ENCODE measurements at places on chromosomes 1 and 21.
A peak's percentile ranks its signal among the peaks of the same experiment; 100 is the strongest.

GRCh38 chr1:181423301-181423918 lies 59.9 kb upstream of the CACNA1E start:
- no peak for DNase-seq

DNA sequence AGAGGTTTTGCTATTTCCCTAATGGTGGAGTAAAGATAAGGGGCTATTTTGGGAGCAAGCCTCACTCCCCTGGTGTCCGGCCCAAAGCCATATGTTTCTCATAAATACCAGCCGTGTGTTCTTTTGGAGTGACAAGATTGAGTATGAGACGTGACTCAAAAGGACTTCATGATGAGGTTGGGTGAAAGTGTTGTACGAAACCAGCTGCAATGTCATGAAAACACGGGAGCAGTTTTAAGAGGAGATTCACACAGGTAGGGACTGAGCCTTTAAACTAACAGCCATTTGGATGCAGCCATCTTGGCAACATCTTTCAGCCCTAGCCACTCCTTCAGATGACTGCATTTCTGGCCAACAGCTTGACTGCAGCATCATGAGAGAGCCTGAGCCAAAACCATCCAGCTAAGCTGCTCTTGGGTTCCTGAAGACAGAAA lies 532.3 kb upstream of the USP24 start:
- DNase-seq = no peak

- DNase-seq = peak; percentile 75
Measured at GRCh38 chr1:30877205-30877912, 31.2 kb downstream of the SDC3 start.

GRCh38 chr1:79430437-79430836 lies 423.9 kb upstream of the ADGRL4 start:
- no peak for DNase-seq

DNA sequence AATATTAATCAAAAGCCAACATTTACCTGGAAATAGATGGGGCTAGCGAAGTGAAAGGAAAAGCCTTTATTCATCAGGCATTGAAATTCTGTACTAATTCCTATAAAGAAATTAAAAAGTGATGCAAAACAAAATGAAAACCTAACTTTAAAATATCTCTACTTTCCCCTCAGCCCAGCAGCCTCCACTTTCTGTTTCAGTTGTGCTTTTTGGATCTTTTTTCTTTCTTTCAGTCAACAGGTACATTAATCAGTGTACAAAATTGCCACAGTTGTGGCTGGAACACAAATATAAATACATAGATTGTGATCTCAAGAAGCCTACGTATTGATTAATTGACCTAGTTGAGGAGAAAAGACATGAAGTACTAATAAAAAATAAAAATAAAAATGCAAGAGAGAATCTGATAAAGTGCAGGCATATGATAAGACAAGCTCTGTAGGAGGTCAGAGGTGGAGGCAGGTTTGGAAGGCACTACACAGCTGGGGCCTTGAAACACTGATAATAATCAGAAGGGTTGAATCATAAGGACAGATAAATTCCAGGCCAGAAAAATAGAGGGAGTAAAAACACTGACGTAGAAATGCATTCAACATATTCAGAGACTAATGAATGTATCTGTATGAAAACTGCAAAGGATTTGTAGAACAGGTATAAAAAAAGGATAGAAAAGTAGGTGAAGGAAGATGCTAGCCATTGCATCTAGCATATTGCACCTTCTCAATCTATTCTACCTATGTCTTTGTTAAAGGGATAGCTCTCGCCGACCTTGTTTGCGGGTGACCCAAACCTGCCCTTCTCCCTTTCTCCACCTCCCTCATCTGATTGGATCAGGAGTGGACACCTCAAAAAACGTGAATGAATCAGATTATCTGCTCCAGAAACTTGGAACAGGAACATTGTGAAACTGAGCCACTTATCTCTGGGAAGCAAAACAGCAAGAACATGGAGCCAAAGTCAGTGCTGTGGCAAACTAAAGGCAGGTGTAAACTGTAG lies 607.8 kb upstream of the ADGRL2 start:
- DNase-seq = no peak

GRCh38 chr1:204409836-204410687 lies 1.6 kb downstream of the PPP1R15B start:
- DNase-seq = no peak

- DNase-seq = no peak
Measured at GRCh38 chr1:202045705-202046104, 35.3 kb downstream of the ELF3 start.

- no peak for DNase-seq
Measured at GRCh38 chr1:67062412-67062811, 8.5 kb upstream of the SLC35D1 start.

GRCh38 chr1:222787729-222788128 lies 27.1 kb upstream of the DISP1 start:
- no peak for DNase-seq

DNA sequence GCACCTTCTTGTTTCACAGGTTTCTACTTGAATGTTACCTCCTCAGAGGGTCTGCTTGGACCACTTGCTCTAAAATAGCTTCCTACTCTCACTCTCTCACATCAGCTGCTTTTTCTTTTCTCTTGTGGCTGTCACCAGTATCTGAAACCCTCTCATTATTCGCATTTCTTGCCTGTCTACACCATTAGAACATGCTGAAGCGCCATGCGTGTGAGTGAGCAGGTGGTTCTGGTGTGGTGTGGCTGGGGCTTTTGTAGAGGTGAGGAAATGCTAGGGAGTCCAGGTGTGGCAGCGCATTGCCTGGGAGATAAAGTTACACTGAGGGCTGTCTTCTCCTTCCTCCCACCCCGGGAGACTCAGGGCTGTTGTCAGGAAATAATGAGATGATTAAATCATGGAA lies 4.1 kb downstream of the ZNF362 start:
- no peak for DNase-seq

DNA sequence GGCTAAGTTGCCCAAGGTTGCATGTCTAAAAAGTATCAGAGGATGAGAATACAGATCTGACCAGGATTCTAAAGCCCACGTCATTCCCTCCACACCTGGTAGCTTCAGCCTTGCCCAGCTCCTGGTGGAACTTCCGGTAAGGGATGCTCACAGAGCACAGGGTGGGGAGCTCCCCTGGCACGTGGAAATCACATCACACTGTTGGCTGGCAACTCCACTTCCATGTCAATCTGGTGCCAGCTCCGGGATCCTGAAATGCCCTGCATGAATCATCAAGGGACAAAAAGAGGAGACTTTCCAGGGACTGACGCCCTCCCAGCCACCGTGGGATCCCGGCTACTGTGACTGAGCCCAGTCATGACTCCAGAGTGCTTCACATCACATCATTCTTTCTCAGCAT lies 12.4 kb upstream of the BCAR3 start:
- no peak for DNase-seq

DNA sequence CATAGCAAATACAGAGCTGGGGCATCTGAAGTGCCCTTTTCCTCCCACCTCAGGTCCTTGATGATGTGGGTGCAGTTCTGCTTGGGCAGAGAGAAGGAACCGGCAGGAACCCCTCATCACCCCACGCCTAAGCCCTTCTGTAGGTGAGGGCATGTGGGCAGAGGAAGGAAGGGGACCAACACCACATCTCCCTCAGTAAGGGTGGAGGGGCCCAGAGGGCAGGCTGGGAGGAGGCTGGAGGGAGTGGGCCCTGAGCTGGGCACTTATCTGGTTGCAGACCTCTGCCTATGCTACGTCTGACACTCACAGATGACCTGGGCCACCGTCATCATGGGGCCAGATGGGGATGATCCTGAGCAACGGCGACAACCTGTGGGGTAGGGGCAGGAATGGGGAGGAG lies 11.0 kb downstream of the ZNF687 start:
- DNase-seq = no peak

DNA sequence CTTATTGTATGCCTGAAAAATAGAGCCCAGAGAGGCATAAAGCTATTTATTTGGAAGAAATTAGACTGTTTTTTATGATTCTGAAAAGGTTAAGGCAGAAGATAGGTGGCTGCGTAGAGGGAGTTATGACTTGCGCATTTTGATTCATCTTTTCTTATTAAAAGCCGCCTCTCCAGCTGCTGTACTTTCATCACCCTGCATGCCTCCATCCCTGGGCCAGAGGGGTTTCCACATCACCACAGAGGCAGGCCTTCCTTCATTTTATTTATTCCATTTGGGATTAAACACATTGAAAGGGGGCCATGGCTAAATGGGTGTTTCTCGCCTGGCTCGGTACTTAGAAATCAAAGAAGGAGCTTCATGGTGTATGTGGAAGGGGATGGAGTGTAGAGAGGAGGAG lies 14.6 kb upstream of the RGS8 start:
- no peak for DNase-seq

GRCh38 chr1:221315330-221315729 lies 426.6 kb downstream of the DUSP10 start:
- DNase-seq = no peak

DNA sequence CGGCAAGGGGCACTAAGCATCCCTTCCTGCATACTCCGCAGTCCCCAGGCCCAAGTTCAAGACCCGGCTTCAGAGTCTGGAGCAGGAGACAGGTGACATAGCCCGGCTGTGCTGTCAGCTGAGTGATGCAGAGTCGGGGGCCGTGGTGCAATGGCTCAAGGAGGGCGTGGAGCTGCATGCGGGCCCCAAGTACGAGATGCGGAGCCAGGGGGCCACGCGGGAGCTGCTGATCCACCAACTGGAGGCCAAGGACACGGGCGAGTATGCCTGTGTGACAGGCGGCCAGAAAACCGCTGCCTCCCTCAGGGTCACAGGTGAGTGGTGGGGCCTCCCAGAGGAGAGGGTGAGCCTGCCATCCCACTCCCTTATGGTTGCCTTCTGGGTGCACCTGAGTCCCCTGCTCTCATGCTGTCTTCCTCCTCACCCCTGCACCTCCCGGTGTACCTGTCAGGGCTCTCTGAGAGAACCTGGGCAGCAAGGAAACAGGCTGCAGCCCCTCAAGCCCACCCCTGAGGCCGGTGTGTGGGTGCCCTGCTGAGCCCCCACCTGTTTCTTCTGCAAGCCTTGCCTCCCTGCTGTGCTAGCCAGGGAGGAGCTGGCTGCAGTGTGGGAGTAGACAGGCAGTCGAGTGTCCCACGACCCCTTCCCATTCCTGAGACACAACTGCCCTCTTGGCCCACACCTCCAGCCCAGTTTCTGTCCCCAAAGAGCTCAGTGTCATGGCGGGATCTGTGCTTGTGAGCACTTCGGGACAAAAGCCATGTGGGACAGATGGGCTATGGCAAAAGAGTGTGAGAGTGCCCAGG lies 99.2 kb downstream of the TRIM11 start:
- DNase-seq = no peak

GRCh38 chr1:98675282-98675681 lies 13.8 kb downstream of the SNX7 start:
- no peak for DNase-seq
